ENCODE measurements at places on chromosomes 1 and 21. TPM values are rescaled to one million over a fixed set of nuclear protein-coding genes. Genes with fewer than 3 reads are reported as not detected.

Gene CNIH3
- 2.6 TPM for polyA plus RNA-seq

Gene CYP4Z1
- polyA plus RNA-seq: not detected

- no peak for DNase-seq
Observed at GRCh38 chr1:151516031-151516511, 4.9 kb downstream of the CGN start.

GRCh38 chr1:43586136-43586731 lies 55.6 kb downstream of the PTPRF start:
- no peak for DNase-seq

DNA sequence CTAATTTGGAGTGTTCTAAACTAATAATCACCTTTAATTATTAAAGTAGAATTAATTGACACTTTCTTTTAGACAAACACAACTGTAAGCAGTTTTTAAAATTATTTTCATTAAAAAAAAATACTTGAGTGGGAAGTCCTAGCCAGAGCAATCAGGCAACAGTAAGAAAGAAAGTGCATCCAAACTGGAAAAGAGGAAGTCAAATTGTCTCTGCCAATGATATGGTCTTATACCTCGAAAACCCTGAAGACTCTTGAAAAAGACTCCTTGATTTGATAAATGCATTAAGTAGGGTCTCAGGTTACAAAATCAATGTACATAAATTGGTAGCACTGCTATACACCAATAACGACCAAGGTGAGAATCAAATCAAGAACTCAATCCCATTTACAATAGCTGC lies 83.0 kb upstream of the GADD45A start:
- no peak for DNase-seq

DNA sequence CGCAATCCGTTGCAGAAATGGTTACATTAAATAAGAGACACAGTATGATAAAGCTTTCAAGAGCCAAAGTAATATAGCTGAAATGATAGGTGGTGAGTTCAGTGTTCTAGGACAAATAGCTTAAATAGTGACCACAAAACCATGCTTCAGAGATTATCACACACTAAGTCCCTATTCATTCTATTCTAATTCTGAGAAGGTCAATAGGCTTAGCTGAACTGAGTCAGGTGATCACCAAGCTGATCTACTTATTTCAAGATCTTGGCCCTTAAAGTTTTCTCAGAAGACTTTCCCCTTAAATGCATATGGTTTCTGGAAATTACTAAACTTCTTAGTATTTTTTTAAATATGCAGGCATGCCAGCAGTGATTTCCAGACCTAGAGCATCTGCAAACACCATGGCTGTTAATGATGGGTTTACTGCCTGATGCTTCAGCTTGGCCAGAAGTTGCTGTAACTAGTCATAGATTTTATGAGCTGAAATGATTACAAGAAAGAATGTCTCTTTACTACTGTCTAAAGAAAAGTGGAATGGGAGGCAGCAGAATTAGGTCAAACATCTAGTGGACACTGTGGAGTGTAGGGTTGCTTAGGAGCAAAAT lies 242.9 kb downstream of the ST6GALNAC3 start:
- DNase-seq: no peak

DNA sequence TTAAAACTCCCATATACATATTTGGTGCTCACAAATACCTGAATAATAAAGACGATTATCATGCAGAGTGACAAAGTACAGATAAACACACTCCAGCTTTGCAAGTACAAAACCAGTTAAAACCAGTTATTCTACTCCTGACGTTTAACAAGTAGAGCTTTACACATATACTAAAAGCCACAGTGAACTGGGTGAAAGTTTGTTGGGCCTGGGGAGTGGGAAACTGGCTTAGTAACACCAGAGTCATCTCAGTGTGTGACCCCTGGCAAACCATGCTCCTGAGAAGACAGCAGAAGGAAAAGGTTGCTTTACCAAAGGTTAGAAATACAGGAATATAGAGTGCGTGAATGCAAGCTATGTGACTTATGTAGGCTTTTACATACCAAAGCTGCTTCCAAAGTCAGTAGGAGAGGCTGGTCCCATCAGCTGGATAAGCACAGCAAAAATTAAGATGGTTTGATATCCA lies 148.1 kb downstream of the NRIP1 start:
- no peak for DNase-seq

DNA sequence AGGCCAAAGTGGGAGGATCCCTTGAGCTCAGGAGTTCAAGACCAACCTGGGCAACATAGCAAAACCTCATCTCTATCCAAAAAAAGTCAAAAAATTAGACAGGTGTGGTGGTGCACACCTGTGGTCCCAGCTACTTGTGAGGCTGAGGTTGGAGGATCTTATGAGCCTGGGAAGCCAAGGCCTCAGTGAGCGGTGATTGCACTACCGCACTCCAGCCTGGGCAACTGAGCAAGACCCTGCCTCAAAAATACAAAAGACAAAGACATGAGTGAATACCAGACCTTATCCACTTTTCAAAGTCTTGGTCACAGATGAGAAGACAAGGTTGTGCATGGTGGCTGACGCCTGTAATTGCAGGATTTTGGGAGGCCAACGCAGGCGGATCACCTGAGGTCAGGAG lies 13.2 kb upstream of the MSTO1 start:
- DNase-seq: no peak

GRCh38 chr21:20639026-20639425 lies 359.2 kb upstream of the NCAM2 start:
- DNase-seq: no peak

- no peak for DNase-seq
Observed at GRCh38 chr21:15761507-15762100, 31.8 kb downstream of the USP25 start.

Measured in BJ (cell line).